ENCODE measurements at places on chromosomes 16 and 17.

DNA sequence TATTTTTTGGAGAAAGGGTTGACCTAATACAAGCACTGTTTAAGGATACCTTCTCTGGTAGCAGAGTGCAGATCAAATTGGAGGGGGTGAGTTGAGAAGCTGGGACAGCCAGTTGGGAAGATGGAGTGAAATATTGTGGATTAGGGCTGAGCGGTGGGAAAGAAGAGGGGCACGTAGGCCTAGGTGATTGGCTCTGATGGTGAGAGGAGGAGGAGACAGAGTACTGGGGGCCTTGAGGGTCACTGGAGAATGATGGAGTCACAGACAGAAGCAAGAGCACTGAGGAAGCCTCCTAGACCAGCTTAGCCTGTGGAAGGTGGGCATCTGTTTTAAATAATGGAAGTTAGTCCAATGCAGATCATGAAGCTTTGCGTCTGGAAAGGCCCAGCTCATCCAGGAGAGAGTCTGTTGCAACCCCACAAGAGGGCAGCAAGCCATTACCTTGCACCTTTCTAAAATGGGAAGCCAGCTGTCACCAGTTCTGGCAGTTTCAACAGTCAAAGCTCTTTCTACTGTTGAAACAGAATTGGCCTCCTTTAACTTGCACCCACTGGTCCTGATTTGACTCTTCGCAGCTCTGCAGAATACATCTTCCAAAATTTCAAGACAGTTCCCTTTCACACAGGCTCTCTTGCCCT is 11.8 kb downstream of the SLC9A5 start:
- no peak for DNase-seq

- no peak for DNase-seq
These were observed 96.2 kb downstream of the PGS1 start for GRCh38 chr17:78474614-78475146.

GRCh38 chr17:46868689-46869187 is 17.4 kb downstream of the WNT9B start:
- DNase-seq, result no peak

DNA sequence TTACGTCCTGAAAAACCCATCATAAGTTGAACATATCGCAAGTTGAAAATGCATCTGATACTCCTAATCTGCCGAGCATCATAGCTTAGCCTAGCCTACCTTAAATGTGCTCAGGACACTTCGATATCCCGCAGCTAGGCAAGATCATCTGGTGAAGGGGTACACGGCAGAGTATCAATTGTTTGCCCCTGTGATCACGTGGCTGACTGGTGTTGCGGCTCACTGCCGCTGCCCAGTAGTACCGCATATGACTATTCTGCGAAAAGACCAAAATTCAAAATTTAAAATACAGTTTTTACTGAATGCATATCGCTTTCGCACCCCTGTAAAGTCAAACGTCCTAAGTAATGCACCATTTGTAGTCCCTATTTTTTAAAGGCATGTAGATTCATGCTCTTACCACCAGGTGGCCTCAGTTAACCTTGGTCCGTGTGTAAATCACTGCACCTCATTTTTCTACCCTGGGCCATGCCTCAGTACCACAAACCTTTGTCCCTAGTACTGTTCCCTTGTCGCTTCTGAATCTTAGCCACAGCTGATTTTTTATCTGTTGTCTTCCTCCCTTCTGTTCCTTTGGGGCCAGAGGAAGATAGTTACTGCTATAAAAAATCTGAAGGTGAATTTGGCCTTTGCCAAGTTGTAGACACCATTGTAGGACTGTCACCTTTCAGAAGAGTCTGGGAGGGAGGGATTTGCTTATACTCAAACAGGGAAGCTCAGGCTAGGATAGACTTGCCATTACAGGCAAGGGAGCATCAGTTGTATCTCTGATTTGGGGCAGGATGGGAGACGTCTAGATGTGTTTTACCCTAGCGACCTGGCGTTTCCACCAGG is 34.4 kb downstream of the WWP2 start:
- DNase-seq, result no peak

- no peak for DNase-seq
These were observed 114.0 kb downstream of the PRKCA start for GRCh38 chr17:66416207-66416940.

DNA sequence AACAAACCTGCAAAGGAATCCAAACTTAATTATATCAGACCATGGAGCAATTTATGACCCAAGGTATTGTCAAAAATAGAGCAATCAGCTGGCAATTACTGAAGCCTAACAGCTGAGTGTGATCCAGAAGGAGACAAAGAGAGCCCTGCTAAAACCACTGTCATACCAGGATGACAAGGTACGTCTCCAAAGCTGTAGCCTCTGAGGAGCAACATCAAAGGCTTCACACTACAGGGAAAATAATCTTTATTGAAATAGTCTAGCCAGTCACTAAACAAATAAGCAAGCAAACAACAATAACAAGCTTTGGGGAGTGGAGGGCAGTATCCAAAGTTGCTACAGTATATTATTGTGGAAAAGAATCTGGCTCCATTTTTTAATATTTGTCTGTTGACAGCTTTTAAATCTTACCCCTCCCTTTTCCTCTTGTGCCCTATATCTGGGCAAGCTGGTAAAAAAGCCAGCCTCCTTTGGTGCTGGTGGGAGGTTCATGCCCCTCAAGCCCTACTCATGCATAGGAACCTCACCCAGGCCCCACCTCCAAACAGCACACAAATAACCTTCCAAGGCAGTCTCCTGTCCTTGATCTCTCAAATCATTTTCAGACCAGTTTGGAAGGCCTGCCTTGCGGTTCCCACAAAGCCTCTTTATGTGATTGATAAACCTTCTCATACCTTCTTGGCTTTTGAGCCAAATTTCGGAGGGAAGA is 73.7 kb downstream of the ITFG1 start:
- no peak for DNase-seq

DNA sequence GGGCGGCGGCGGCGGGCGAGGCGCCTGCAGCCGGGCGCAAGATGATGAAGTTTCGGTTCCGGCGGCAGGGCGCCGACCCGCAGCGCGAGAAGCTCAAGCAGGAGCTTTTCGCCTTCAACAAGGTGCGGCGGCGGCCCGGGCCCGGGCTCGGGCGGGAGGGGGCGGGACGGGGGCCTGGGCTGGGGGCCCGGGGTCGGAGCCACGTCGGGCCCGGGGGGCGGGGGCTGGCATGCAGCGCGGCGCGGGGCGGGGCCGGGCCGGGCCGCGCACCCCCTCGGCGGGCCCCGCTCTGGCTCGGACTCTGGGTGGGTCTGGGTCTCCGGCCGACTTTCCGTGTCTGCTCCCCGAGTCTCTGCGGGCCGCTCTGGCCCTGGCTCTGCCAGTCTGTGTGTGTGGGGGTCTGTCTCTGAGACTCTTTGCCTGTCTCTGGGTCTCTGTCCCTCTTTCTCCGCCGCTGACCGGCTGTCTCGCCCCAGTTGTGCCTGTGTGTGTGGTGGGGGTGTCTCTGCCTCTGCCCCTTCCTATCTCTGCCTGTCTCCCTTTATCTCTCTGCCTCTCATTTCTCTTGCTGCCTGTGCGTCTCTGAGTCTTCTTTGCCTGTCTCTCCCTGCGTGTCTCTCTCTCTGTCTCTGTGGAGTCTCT is 328 bp downstream of the LLGL1 start:
- DNase-seq, result no peak

- DNase-seq, result no peak
These were observed 111.0 kb downstream of the AMFR start for GRCh38 chr16:56314244-56314850.

DNA sequence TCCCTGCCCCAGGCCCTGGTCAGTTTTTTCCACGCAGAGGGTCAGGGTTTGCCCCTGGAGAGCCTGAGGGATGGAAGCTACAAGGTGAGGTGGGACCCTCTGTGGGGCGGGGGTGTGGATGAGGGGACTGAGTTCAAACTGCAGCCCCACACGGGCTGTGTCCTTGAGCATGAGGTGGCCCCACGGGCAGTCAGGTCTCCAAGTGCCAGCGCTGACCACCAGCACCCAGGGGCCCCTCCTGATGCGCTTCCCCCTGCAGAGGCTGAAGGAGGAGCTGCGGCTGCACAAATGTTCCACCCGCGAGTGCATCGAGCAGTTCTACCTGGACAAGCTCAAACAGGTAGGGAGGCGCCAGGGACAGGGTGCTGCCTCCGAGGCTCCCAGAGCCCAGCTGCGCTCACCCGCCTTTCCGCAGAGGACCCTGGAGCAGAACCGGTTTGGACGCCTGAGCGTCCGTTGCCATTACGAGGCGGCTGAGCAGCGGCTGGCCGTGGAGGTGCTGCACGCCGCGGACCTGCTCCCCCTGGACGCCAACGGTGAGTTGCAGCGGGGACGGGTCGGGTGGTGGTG is 4.3 kb downstream of the TSR3 start:
- no peak for DNase-seq

DNA sequence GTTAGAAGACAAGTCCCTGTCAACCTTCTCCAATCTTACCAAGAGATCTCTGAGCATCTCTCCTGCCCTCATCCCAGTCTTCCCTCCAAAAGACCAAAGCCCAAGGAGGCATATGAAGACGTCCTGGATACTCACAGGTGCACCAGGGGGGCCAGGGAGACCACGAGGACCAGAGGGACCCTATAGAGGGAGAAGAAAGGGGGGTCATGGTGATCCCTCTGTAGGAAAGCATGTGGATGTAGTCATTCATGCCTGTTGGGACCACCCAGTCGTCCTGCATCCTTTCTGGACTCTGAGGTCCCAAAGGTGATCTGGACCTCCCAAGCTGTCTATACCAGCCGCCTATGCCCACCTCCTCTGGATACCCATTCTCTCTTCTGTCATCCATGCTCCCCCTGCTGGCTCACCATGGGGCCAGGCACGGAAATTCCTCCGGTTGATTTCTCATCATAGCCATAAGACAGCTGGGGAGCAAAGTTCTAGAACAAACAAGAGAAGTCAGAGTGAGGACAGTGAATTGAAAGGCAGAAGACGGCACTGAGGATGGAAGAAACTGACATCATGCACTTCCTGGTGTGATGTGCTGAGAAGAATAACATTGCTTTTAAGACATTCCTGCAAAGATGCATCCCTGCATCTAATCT is 3.3 kb downstream of the COL1A1 start:
- DNase-seq, result peak; percentile 69

- DNase-seq, result no peak
These were observed 59.3 kb downstream of the KLHDC4 start for GRCh38 chr16:87706278-87707000.

DNA sequence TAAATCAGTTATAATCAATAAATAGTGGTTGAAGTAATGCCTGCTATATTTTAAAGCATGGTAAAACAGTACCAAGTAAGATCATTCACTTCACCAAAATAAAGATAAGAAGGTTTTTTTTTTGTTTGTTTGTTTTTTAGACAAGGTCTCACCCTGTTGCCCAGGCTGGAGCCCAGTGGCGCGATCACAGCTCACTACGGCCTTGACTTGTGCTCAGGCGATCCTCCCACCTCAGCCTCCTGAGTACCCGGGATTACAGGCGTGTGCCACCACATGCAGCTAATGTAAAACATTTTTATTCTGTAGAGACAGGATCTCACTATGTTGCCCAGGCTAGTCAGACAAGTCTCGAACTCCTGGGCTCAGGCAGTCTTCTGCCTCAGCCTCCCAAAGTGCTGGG is 84.5 kb upstream of the NETO2 start:
- DNase-seq, result no peak

- no peak for DNase-seq
These were observed 36.6 kb upstream of the SMURF2 start for GRCh38 chr17:64698725-64699124.

DNA sequence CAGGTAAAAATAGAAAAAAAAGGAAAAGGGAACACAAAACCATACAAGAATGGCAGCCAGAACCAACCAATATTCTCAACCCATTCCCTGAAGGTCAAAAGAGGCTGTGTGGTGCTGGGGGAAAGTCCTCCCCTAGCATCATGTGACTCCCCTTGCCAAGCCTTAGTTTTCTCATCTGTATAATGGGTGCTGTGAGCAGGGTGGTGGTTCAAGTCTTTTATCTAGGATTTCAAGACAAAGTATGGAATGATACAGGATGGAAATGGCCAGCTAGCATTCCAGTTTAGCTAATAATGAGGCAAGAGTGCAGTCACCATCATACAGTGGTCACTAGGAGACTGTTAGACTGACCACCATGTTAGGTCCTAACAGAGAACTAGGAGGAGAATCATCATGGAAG is 20.7 kb downstream of the PSMB3 start:
- DNase-seq, result no peak

- no peak for DNase-seq
These were observed 43.0 kb downstream of the IL4R start for GRCh38 chr16:27356794-27357193.

DNA sequence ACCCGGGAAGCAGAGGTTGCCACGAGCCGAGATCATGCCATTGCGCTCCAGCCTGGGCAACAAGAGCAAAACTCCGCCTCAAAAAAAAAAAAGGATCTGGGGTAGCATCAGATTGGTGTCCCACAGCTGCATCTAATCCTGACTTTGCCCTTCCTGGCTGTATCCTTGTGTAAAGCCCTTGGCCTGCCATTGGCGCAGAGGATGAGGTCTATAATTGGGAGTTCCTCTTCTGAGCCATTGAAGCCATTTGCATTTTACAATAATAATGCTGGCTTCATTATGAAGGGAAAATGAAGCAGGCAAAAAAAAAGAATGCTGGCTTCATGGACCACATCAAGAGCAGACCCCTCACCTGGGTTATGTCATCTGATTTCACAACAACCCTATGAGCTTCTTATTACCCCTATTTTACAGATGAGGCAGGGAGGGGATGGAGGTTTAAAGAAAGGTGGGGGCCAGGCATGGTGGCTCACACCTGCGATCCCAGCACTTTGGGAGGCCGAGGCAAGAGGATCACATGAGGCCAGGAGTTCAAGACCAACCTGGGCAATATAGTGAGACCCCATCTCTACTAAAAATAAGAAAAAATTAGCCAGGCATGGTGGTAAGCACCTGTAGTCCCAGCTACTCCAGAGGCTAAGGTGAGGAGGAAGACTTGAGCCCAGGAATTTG is 1.2 kb upstream of the LITAFD start:
- no peak for DNase-seq

- no peak for DNase-seq
These were observed 308.7 kb upstream of the N4BP1 start for GRCh38 chr16:48918520-48919258.

DNA sequence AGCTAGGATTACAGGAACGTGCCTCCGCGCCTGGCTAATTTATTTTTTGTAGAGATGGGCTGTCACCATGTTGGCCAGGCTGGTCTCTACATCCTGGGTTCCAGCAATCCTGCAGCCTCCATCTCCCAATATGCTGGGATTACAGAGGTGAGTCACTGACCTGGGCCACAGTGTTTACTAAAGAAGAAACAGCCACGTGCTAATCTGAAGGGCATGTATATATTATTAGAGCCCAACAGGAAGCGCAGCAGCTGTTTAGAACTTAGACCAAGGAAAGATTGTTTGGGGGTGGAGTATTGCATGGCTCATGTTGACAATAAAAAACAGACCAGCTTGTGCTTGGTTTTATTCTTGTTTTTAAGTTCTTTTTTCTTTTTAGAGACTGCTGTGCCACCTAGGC is 60.2 kb downstream of the HAPSTR1 start:
- DNase-seq, result no peak

GRCh38 chr16:55467898-55468297 is 11.1 kb upstream of the MMP2 start:
- no peak for DNase-seq

All from left ventricle myocardium superior (tissue), 1 donor.